ENCODE measurements at places on chromosomes 6 and 20. TPM values are rescaled to one million over a fixed set of nuclear protein-coding genes. Genes with fewer than 3 reads are reported as not detected.

Gene GCM1
- not detected for total RNA-seq

Gene MTFR2
- 17.1 TPM for total RNA-seq

Gene KHDRBS2
- not detected for total RNA-seq

Gene CLPSL1
- not detected for total RNA-seq

Gene GNMT
- total RNA-seq = not detected

Gene CRISP3
- total RNA-seq = not detected

Gene OR2J3
- not detected for total RNA-seq

Gene GJA10
- not detected for total RNA-seq

Gene STK35
- 20.8 TPM for total RNA-seq

Gene SNAP91
- total RNA-seq = not detected

Gene SLPI
- not detected for total RNA-seq

Gene TMX4
- total RNA-seq = 56.6 TPM

Gene HTR1E
- not detected for total RNA-seq

Gene LHFPL5
- total RNA-seq = not detected

Gene OSBPL2
- total RNA-seq = 17.8 TPM

Gene PTCRA
- not detected for total RNA-seq
